NCI-H1930 (cell line): ENCODE measurements at places on chromosomes 2 and 18.

GRCh38 chr2:36578343-36579296 lies 19.3 kb downstream of the FEZ2 start:
- DNase-seq: no peak

DNA sequence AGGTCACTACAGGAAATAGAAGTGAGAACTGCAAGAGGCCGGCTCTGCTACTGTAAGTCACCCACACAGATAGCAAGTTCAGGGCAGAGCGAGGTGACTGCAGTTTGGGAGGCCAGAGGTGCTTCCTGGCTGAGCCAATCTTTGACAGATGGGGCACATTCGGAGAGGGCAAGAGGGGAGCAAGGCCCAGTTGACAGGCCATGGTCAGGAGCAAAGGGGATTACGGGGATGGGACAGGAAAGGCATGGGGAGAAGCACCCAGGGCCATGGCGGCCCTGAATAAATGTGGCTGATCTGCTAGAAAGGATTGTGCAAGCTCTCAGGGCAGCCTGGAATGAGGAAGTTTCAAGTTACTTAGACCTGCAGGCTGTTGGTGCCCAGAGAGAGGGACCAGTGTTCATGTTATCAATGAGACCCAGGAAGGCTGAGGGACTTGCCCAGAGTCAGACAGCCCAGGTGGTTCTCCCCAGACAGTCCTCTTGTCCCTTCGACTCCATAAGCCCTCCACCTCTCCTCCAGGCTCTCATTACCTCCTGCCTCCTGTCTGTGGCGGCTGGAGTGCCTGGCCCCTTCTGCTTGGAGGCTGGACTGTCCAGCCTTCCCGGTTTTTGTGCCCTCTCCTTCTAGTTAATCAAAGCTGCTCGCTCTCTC lies 123.3 kb downstream of the CTIF start:
- no peak for DNase-seq

DNA sequence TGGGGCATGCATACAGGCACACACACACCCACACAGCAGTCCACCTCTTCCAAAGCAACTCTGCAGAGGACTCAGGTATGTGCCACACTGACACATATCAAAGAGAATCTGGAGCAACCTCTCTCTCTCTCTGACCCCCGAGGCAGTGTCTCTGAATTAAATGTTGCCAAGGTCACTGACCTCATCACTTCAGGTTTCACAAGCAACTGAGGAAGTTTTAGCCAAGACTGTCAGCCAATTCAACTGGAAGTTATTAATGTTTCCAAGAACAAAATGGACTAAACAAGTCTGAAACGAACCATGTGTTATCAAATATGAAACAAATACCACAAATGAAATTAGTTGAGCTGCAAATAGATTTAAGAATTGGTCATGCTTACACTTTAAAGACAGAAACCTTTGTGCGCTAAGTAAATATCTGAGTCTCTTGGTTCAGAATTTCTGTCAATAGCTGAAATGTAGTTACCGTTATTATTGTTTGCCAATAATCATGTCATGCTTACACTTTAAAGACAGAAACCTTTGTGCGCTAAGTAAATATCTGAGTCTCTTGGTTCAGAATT lies 86.1 kb downstream of the SLC25A12 start:
- DNase-seq: no peak

- DNase-seq: no peak
Observed at GRCh38 chr18:35142275-35142615, 98.6 kb upstream of the ZNF397 start.

DNA sequence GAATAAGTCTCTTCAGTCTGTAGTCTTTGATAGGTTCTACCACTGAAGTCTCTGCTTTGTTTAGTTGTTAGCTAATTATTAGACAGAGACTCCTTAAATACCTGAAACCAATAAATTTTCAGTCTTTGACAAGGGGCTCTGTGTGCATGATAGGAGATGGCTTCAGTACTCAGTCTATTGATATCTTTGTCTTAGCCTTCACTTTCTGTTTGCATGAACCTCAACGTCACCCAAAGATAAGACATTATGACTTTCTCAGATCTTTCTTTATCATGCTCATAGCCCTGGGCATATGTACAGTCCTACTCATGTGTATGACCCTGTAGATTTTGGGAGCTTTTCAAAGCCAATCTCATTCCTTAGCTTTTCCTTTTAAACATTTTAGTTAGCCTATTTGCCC lies 183.5 kb upstream of the GCFC2 start:
- DNase-seq: no peak
